ENCODE measurements at places on chromosomes 1 and 21.

- no peak for DNase-seq
Measured at GRCh38 chr1:242427519-242427918, 97.0 kb downstream of the PLD5 start.

DNA sequence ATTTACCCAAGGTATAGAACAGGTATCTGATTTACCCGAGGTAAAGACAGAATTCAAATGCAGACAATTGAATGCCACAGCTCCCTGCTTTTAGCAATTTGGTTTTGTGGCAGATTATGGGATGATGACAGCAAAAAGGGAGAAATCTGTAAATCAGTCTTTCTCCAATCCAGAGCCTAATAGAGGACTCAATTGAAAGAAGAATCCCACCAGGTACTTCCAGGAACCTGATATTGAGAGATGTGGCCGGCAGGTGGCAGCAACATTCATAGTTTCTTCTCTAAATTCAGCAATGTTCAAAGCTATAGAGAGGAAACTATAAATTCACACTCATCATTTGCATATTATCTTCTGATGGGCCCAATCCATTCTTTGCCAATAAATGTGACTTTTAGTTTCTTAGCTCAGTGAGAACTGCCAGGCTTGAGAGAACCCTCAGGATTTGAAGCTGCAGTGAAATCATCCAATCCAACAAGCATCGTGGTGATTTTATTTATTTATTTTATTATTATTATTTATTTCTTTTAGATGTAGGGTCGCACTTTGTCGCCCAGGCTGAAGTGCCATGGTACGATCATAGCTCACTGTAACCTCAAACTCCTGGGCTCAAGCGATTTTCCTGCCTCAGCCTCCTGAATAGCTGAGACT is 9.8 kb upstream of the PHACTR4 start:
- DNase-seq = no peak

DNA sequence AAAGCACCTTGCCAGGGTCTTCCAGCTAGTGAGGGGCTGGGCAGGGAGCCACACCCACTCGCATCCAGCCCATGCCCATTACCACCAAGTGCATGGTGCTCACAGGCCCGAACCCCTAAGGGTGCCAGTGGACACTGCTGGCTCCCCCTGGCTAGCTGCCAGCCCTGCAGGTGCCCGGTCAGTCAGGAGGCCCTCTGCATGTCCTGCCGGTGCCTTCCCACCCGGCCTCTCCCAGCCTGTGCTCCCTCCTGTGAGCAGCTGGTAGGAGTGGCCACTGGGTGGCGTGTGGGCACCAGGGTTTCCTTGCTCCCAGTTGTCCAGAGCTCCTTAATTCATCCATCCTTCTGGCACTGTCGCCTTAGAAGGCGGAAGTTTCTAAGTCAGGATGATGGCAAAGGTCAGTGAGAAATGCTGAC is 33.4 kb downstream of the QSOX1 start:
- DNase-seq = no peak

- no peak for DNase-seq
Measured at GRCh38 chr1:208318150-208318734, 74.1 kb upstream of the PLXNA2 start.

DNA sequence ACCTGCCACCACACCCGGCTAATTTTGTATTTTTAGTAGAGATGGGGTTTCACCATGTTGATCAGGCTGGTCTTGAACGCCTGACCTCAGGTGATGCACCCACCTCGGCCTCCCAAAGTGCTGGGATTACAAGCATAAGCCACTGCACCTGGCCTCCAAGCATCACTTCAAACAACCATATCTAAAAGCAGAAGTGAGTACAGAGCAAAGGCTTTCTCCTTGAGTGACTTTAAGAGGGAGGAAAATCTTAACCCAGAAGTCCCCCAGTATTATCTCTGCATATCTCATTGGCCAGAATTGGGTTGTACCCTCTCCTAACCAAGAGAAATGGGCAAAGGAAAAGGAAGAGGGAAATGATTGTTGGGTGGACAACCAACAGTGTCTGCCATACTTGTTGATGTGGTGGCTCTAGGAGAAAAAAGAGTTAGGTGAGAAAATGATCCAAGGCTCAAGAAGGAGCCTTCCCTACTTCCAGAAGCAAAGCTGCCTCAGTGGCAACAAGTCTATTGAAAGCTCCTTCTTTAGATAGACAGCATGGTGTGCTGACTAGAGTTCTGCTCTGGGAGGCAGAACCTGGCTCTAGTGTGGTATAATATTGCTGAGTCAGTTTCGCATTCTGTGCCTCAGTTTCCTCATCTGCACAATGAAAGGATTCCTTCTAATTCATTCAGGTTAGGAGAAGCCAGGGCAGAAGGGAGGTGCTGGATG is 16.8 kb upstream of the FOXE3 start:
- no peak for DNase-seq

DNA sequence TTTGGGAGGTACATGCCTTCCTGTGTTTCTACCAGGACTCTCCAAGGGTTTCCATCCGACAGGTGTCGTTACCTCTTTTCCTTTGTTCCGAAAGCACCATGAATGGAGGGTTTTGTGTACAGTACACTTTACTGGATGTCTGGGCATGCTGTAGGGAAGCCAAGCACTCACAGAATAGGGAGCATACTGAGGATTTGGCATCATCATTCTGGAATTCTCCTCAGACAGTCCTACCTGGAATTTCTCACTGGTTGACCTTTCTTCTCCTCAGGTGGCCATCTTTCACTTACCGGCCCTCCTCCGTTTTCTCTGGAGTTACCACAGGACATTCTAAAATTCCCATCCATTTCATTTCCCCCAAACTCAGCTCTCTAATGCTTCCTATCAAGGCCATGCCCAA is 5.9 kb upstream of the MPL start:
- no peak for DNase-seq

GRCh38 chr1:241738284-241739078 is 86.4 kb downstream of the WDR64 start:
- DNase-seq = no peak

DNA sequence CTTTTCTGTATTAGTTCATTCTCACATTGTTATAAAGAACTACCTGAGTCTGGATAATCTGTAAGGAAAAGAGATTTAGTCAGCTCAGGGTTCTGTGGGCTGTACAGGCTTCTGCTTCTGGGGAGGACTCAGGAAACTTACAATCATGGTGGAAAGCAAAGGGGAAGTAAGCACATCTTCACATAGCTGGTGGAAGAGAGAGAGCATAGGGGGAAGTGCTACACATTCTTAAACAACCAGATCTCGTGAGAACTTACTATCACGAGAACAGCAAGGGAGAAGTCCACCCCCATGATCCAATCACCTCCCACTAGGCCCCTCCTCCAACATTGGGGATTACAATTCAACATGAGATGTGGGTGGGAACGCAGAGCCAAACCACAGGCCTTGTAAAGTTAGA is 37.9 kb upstream of the AHCTF1 start:
- no peak for DNase-seq
